ENCODE measurements at places on chromosomes 2 and 18.

DNA sequence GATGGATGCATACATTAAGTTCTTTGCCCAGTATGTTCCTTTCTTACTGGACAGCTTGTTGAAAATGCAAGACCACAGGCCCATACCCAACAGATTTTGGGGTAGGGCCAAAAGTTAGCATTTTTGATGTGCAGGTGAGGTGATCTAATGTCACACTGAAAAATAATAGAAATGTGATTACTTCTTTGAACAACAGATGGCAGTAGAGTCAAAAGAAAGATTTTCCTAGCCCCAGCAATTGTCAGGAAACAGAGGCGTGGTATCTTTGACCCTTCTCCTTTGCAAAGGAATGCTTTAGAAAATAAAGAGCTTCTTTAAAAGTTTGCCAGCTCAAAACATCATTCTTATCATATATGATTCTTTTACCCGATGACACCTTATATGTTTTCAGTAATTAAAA is 343.6 kb upstream of the SYT4 start:
- no peak for DNase-seq

DNA sequence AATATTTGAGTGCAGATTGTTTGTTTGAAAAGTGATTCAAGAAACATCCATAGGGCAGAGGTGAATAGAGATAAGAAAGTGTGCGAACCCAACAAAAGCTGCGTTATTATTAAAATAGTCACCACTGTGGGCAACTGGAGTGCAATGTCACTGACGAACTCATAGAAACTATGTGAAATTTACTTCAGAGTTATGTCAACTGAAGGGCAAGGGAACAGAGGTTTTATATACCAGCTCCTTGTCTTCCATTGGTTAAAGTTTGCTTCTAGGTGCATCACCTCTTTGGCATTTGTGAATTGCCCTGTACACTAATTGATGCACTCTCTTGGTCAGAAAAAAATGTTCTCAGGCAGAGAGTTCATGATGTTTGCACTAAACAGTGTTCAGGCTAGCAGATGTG is 110.5 kb upstream of the NYAP2 start:
- no peak for DNase-seq

- no peak for DNase-seq
Measured at GRCh38 chr2:233051241-233052149, 8.6 kb upstream of the INPP5D start.

GRCh38 chr2:7191932-7192331 is 274.7 kb downstream of the RNF144A start:
- DNase-seq = no peak

GRCh38 chr18:10015941-10016819 is 102.4 kb downstream of the VAPA start:
- no peak for DNase-seq

GRCh38 chr18:75238100-75238499 is 27.5 kb downstream of the TSHZ1 start:
- no peak for DNase-seq

- no peak for DNase-seq
Measured at GRCh38 chr2:38898256-38898655, 8.6 kb downstream of the ARHGEF33 start.

DNA sequence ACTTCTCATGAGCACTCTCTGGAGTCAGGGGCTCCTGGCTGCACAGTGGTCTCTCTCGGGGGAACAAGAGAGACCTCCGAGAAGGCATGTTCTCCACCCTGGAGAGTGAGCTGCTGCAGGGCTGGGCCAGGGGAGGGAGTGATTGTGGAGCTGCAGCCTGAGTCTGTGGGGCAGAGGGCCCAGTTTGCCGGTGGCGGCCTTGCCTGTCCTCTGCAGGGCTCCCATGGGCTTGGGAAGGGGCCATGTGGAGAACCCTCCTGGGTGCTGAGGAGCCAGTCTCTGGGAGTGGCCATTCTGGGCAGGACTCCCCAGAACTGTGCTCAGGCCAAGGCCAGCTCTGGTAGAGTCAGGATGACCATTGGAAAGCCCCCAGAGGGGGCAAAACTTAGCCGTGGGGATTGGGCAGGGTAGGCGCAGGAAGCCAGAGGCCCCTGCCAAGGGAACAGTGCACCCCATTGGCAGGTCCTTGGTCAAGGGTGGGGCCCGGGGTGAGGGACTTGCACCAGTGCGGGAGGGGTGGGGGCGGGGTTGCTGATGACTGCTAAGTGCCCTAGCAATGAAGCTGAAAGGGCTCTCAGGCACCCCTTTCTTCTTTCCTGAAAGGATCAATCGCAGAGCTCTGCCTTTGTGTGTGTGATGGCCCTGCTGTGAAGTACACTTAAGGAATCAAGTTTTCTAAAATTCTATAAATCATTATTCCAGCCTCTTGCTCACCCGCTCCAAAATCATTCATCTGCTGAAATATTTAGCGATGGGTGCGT is 69.7 kb upstream of the BOD1L2 start:
- no peak for DNase-seq

GRCh38 chr18:46415532-46416252 is 241.3 kb downstream of the LOXHD1 start:
- no peak for DNase-seq

DNA sequence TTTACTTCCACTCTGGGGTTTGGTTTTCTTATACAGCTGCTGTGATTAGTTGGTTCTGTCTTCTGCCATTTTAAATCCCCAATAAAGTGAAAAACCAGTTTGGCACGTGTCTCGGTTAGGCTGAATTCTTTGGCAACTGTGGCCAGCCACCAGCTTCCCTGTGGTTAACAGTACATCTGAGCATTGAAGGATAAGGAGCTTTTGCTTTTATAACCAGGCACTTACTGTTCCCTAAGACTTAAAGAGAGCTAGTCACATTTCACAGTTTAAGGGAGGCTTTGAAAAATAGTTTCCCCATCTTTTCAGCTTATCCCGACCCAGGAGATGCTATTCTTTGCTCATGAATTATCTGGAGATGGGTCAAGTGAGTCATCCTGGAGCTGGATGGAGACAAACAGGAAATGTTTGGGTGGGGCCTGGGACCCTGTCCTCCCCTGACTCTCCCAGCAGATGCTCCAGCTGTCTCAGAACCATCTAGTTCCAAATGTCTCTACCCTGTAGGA is 57.3 kb upstream of the EML6 start:
- no peak for DNase-seq

- no peak for DNase-seq
Measured at GRCh38 chr18:10688766-10689165, 162.9 kb downstream of the NAPG start.

DNA sequence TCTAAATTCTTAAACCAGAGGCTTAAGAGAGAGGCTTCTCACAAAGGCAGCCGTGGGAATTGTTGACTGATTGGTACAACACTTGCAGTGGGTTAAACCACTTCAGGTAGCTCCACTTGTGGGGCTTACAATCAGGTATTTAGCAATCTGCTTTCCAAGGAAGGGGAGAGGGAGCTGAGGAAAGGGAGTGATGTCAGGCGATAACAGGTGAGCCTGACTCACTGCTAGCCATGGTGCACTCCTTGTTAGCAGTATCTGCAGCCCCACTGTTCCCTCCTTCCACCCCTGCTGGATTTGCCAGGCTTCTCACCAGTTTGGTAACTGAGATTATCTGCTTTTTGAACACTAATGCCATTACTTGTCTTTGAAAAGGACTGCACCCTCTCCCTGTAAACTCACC is 1056.7 kb upstream of the FANCL start:
- DNase-seq = no peak

- no peak for DNase-seq
Measured at GRCh38 chr18:51537487-51537886, 340.0 kb upstream of the MEX3C start.

DNA sequence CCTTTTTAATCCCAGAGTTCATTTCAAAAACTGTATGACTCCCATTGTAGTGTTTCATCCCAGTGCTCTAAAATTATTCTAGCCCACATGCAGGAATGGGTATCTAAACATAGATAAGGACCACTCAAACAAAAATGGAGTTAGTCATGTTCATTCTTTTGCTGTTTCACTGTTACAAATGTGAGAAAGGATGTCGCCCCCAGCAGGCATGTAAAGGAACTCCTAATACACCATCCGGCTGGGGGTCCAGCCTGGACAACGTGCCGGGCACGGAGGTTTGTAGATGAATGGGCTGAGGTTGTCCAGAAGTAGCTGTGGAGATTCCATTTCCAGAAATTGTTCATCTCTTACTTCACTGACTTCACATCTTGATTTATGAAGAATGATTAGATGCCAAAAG is 101.9 kb upstream of the RAB12 start:
- no peak for DNase-seq

- DNase-seq = no peak
Measured at GRCh38 chr18:57898506-57899124, 95.5 kb upstream of the ATP8B1 start.

- DNase-seq = no peak
Measured at GRCh38 chr2:31642707-31643106, 62.0 kb upstream of the SRD5A2 start.

DNA sequence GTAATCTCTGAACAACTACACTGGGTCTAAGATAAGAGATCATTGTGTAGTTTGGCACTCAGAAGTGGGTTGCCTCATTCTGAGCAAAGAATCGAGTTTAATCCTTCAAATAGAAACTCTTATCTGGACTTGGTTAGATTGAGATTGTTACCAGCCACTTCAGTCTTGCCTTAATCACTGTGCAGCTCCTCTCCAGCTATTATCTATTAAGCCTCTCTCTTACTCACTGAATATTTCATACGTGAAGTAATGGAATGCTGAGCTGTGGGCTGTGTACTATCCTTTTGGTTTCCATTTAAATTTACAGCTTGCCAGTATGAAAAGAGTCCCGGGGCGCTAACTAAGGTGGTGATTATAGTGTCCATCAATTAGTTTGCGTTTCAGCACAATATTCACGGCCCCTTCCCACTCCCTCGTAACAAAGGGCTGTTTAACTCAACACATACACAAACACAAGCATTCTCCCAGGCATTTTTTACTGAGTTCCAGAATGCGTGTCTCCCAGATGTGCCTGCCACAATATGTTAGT is 65.7 kb upstream of the NCKAP5 start:
- DNase-seq = no peak

GRCh38 chr2:207330912-207331311 is 165.2 kb upstream of the KLF7 start:
- no peak for DNase-seq

DNA sequence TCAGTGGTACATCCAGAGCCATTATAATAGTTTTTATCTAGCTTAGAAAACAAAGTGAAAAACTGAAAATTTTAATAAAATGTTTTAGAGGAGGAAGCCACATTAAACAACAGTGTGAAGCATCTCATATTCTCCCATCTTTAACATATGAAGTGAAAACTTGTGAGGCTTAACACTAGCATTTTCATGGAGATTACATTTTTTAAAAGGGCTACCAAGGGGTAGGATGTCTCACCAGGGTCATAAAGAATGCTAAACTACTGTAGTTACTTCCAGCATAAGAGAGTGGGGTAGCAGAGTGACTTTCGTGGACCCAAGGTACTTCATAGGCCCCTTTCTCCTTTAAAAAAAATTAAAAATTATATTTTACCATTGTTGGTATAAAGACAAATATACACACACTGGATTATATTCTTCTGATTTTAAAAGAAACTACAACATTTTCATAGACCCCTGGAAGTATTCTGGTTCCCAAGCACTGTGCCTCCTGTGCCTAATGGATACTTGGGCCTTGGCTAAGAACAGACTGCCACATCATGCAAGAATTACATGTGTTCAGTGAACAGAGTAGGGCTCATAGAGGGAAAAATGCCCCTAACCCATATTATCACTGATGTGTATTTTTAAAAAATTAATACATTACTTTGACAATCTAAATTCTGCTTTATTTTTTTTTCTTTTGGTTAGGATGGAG is 148.4 kb downstream of the SLC39A10 start:
- no peak for DNase-seq

- no peak for DNase-seq
Measured at GRCh38 chr18:35193316-35193715, 47.5 kb upstream of the ZNF397 start.

GRCh38 chr2:9657083-9657482 is 26.3 kb upstream of the YWHAQ start:
- DNase-seq = no peak

DNA sequence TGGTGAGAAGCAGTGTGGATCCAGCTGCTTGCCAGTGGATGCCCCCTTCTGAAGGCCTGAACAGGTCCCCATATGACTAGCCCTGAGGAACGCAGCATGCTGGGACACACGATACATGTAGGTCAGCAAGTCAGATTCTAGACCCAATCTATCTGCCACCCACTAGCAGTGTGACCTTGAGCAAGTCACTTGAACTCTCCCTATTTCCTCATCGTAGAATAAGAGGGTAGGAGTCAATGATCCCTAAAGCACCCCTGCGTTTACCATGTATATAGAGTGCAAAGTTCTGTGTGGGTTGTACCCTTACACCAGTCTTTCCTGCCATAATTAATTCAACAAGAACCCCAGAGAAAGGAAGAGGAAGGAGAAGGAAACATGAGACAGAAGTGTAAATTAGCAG is 123.7 kb downstream of the GALNT14 start:
- no peak for DNase-seq

DNA sequence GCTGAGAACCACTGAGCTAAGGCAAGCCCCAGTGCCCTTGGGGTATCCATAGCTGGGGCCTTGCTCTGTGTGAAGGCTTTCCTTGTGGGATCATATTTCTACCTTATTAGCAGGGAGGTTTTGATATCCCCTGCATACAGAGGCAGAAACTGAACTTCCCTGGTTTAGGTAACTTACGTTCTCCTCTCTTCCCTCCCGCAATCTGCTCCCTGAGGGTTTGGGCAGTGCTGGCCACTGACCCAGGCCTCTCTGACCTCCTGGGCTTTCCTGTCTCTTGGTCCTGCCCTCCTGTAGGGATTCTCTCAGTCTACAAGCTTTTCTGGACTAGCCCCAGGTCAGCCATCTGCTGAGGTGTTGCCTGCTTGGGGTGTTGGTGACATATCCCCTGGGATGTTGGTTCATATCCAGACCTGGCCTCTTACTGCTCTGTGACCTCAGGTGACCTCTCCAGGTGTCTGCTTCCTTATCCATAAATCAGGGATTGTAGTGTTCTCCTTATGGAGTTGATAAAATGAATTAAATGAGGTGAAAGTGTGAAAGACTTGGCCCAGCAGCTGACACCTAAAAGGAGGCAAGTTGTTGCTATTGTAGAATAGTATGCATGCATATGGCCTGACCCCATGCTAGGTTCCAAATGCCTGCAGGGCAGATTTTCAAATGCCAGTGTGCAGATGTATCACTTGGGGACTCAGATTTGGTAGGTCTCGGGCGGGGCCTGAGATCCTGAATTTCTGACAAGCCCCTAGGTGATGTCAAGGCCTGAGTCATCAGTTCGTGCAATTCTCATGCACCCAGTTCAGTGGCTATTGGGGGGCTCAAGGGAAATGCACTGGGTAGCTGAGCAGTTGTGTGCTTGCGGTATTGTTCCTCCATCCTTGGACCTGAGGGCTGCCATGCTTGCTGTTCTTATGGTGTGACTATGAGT is 106.6 kb downstream of the FHOD3 start:
- peak; percentile 81 for DNase-seq
